Naive thymus-derived CD4-positive, alpha-beta T cell (primary cell): ENCODE measurements at places on chromosomes 2 and 18.
A peak's percentile ranks its signal among the peaks of the same experiment; 100 is the strongest.

DNA sequence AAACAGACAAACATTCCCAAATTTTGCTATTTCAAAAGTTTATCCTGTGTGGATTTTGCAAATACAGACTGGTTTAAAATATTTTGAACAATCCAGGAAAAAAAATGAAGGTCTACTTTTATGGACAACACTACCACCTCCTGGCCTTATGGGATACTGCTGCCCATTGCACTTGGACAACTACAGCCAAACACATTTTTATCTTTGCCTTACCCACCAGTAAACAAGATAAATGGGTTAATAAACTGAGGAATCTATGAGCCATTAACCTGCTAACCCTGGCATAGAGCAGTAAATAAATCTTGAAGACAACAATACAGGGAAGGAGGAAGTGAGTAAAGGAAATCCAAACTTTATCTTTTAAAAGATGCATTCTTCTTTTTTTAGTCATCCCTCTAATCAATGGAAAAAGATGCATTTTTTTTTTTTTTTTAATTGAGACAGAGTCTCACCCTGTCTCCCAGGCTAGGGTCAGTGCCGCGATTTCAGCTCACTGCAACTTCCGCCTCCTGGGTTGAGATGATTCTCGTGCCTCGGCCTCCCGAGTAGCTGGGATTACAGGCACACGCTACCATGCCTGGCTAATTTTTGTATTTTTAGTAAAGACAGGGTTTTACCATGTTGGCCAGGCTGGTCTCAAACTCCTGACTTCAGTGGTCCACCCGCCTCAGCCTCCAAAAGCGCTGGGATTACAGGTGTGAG, 2.1 kb upstream of the SPIRE1 start:
- peak; percentile 27 for DNase-seq
- H3K4me1 ChIP-seq, result peaks cover 7% of the 10 kb centered on the region
- no peak overlapping the region for H3K4me3 ChIP-seq
- H3K27me3 ChIP-seq, result no peaks in the 10 kb centered on the region
- no peaks in the 10 kb centered on the region for H3K36me3 ChIP-seq

DNA sequence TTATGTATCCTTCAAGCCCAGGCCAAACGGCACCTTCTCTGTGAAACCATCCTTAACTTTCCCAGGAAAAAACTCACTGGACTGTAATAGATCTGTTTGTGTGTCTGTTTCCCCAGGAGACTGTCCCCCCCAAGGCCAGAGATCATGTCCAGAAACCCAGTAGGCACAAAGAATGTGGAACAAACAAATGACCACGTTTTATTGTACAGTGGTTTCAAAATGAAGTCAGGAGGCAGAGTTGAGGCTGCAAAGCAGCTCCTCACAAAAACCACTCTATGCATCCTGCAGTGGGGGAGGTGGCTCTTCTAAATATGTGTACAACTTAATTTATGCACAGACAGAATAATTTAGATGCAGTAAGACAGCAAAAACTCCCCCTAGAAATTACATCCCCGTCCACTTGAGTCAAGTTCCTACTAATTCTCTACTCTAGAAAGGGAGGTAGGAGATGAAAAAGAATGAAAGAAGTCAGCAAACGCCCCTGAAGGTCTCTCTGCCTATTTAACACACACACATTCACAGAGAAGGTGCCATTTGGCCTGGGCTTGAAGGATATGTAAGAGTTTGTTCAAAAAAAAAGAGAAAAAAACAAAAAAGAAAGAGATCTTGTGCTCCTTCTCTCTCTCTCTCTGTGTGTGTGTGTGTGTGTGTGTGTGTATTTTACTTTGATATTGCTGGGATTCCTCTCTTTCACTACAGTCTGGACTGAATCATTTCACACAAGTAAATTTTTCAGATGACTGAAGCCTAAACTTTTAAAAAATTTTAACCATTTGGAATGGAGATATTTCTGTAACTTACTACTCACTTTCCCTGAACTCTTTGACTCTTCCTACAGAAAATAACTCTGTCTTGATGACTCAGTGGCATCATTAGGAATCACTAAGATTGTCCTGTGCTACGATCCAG, 19.5 kb downstream of the BCL2 start:
- no peak for DNase-seq
- peaks cover 5% of the 10 kb centered on the region for H3K36me3 ChIP-seq
- H3K27me3 ChIP-seq, result no peaks in the 10 kb centered on the region
- no peak overlapping the region for H3K4me3 ChIP-seq
- H3K4me1 ChIP-seq, result peaks cover 68% of the 10 kb centered on the region

GRCh38 chr2:203706403-203706802, at the start of gene CD28:
Gene CD28, plus strand, starts transcription at chr2:203706639. Its CDS starts 58 bp downstream, at chr2:203706697.
- peak; percentile 88 for DNase-seq
- no peaks in the 10 kb centered on the region for H3K36me3 ChIP-seq
- peak within 1 kb of the TSS; percentile 70 for H3K4me3 ChIP-seq
- peak within 1 kb of the TSS; percentile 95 for H3K27ac ChIP-seq

DNA sequence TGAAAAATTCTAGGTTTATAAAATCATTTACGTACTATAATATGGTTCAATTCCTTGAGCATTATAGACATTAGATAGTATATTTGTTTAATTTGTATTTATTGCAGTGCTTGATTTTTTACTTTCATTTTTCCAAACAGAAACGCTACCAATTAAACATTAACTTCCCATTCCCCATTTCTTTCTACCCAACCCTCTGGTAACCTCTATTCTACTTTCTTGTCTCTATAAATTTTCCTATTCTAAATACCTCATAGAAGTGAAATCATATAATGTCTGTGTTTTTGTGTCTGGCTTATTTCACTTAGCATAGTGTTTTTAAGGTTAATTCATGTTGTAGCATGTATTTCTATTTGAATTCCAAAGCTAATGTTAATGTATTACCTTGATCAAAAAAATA, 11.6 kb upstream of the SLC39A10 start:
- no peaks in the 10 kb centered on the region for H3K27me3 ChIP-seq
- no peaks in the 10 kb centered on the region for H3K36me3 ChIP-seq
- H3K27ac ChIP-seq, result no peak overlapping the region
- DNase-seq, result no peak

GRCh38 chr18:48942086-48942485, 8.7 kb downstream of the SMAD7 start:
- H3K27me3 ChIP-seq, result no peaks in the 10 kb centered on the region
- H3K27ac ChIP-seq, result no peak overlapping the region
- no peak for DNase-seq
- H3K36me3 ChIP-seq, result no peaks in the 10 kb centered on the region

DNA sequence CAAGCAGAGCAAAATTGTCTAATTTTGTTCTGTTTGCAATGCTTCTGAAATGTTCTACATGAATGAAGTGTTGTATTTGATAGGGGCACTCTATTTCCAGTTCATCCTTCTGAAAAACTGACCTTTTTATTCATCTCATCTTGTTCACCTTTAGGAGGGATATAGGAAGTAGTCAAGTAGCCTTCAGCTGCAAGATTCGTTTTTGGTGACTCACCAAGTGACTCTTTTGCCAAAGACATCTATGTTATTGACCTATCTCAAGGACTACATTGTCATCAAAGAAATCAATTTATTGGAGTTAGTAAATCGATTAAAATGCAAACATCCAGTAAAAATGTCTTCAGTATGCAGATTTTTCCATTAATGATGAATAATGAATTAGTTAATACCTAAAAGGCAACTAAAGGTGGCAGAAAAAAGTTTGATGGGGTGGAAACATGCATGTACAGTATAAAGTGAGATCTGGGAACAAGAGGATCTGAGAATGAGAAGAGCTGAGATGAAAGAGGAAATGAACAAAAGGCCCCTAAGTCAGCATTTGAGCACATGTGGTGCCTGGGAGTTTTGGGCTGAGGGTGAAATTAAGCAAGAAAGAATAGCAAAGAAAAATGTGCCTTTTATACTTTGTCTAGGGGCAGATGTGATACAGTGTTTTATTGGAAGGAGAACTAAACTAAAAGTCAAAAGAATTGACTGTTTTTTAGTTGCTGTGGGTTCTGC, 255.1 kb upstream of the LINC00305 start:
- DNase-seq, result no peak
- H3K27ac ChIP-seq, result no peak overlapping the region

DNA sequence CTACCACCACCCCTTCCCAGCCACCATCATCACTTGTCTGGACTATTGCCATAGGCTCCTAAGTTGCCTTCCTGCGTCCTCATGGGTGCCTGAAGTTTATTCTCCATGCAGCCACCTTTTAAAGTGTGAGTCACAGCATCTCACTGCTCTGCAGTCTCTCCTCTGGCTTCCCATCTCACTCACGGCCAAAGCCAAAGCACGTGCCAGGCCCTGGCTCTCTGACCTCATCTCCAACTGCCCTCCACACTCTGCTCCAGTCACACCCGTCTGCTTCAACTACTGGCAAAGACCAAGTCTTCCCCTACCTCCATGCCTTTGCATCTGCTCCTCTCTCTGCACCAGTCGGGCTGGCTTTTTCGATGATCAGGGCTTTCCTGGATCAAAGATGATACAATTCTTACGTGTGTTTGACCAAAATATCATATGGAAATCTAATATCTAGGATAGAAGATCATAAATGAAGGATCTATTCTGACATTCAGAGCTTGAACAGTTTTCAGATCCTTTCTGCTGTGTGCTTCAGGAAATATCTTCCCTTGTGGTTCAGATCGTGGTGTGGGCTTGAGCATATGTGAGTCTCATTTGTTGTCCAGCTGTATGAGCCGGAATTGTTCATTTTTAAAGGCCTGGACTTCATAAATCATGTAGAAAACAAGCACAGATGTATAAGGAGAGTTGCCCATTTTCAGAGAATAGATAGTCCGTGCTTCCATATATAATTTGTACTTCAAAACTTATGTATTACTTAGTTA, 175.6 kb downstream of the PRKCE start:
- H3K27ac ChIP-seq, result no peak overlapping the region
- no peaks in the 10 kb centered on the region for H3K36me3 ChIP-seq
- no peaks in the 10 kb centered on the region for H3K4me1 ChIP-seq
- H3K27me3 ChIP-seq, result no peaks in the 10 kb centered on the region

DNA sequence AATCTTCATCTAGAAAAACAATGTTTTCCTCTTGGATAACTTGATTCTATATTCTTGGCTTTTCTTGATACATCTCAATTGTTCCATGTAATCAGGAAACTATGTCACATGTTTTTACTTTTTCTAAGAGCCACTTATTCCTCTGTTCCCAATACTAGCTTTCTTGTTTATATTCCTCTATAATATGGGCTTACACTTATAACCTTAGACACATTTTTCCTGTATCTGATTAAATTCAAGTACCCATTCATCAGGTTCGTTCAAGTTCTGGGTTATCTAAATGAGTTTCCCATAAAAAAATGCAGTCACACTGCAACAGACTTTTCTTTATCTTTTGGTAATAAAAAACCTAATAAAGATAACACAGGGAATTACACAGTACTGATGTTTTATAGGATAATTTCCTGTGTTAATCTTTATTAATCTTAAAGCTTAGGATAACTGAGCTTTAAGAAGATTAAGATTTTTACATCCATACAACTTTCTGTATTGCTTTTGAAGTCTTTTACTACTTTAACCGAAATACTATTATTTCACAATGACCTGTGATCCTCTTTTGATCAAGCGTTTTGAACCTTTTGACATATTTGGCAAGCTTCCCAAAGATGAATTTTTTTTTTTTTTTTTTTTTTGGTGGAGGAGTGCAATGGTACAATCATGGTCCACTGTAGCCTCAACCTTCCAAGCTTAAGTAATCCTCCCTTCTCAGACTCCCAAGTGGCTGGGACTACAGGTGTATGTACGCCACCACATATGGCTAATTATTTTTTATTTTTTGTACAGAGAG, 44.3 kb upstream of the C2orf66 start:
- no peak overlapping the region for H3K4me3 ChIP-seq
- no peaks in the 10 kb centered on the region for H3K27me3 ChIP-seq
- H3K36me3 ChIP-seq, result no peaks in the 10 kb centered on the region
- no peaks in the 10 kb centered on the region for H3K4me1 ChIP-seq
- no peak for DNase-seq
- H3K27ac ChIP-seq, result no peak overlapping the region

GRCh38 chr2:221480163-221480562, 91.9 kb downstream of the EPHA4 start:
- H3K27ac ChIP-seq, result no peak overlapping the region
- H3K27me3 ChIP-seq, result no peaks in the 10 kb centered on the region
- DNase-seq, result no peak

DNA sequence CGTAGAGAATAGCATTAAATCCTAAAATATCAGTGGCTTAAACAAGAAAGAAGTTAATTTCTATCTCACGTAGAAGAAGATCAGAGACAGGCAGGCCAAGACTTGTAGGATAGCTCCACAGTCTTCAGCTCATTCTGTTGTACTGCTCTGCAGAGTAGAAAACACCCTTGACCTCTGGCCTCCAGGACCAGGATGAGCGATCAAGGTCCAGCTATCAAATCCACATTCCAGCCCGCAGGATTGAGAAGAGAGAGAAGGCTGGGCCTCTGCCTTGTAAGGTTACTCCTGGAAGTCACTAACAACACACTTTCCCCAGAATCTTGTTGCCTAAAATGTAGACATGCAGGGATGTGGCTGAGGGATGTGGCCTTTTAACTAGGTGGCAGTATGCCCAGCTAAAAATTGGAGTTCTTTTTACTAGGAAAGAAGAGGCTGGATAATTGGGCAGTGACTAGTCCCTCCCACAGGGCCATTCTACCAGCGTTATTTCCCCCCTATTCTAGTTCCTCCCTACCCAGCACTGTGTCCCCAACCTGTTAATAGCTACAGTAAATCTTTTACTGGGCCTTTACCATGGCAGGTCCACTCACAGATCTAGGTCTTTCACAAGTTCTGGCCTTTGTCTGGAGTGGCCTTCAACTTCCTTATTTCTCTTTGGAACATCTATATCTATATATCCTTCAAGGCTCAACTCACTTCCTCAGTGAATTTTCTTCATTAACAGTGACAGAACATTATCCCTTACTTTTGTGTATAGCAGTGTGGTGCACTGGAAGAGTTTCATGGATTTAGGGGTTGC, 165.0 kb downstream of the DIS3L2 start:
- H3K27ac ChIP-seq, result no peak overlapping the region
- H3K27me3 ChIP-seq, result no peaks in the 10 kb centered on the region
- no peaks in the 10 kb centered on the region for H3K4me1 ChIP-seq
- no peak for DNase-seq
- H3K36me3 ChIP-seq, result no peaks in the 10 kb centered on the region

GRCh38 chr2:16406496-16407289, 258.9 kb downstream of the CYRIA start:
- no peak overlapping the region for H3K27ac ChIP-seq
- no peaks in the 10 kb centered on the region for H3K36me3 ChIP-seq
- no peak overlapping the region for H3K4me3 ChIP-seq
- no peaks in the 10 kb centered on the region for H3K4me1 ChIP-seq
- no peaks in the 10 kb centered on the region for H3K27me3 ChIP-seq

- no peaks in the 10 kb centered on the region for H3K36me3 ChIP-seq
- H3K4me3 ChIP-seq, result no peak overlapping the region
- H3K4me1 ChIP-seq, result no peaks in the 10 kb centered on the region
- DNase-seq, result no peak
- no peak overlapping the region for H3K27ac ChIP-seq
Observed at GRCh38 chr2:161780881-161781280, 156.7 kb downstream of the SLC4A10 start.

- H3K27ac ChIP-seq, result no peak overlapping the region
- H3K4me1 ChIP-seq, result no peaks in the 10 kb centered on the region
- no peaks in the 10 kb centered on the region for H3K27me3 ChIP-seq
- no peaks in the 10 kb centered on the region for H3K36me3 ChIP-seq
- DNase-seq, result no peak
- no peak overlapping the region for H3K4me3 ChIP-seq
Observed at GRCh38 chr2:191935247-191935646, 88.4 kb upstream of the CAVIN2 start.

- H3K27ac ChIP-seq, result no peak overlapping the region
- no peaks in the 10 kb centered on the region for H3K27me3 ChIP-seq
- no peaks in the 10 kb centered on the region for H3K36me3 ChIP-seq
- H3K4me1 ChIP-seq, result no peaks in the 10 kb centered on the region
- no peak overlapping the region for H3K4me3 ChIP-seq
Observed at GRCh38 chr2:65554765-65555591, 122.6 kb upstream of the SPRED2 start.
